Esophagus muscularis mucosa (tissue), 4 donors: ENCODE measurements at places on chromosomes 3 and 15. TPM values are rescaled to one million over a fixed set of nuclear protein-coding genes. Genes with fewer than 3 reads are reported as not detected.

SEMA3F gene
- 11.9 TPM for total RNA-seq

RPL39L gene
- total RNA-seq, result 3.6 TPM

B3GNT5 gene
- 6.0 TPM for total RNA-seq

PDE8A gene
- 31.8 TPM for total RNA-seq

DNA sequence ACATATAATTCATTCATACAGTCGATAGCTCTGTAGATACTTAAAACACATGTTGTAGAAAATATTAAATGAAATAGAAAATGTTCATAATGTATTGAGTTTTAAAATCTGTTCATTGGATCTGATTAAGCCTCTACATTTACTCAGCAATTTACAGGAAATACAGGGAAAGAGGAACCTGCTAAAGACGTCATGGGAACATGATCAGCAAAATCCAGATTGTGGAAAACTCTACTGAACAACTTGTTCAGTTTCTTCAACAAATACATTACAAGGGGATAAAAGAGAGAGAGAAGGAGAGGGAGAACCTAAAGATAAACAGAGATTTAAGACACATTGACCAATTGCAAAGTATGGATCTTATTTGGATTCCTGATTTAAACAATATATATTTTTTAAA, 46.7 kb downstream of the KLHL6 start:
- DNase-seq, result no peak

DNA sequence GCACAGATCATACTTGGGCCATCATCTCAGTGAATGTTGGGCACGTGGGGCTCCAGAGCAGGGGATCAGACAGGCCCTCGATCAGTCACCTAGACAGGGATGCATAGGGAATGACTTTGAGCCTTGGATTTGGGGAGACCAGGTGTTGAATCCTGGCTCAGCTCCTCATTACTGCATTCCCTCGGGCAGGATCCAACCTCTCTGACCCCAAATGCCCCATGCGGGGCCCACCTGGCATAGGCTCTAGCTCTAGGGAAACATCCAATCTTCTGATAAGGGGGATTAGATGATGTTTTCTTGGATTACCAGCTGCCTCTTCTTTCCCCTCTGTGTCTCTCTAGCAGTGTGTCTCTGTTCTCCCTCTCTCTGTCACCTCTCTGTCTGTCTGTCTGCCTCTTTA, 22.7 kb downstream of the LOXL1 start:
- no peak for DNase-seq

- no peak for DNase-seq
Measured at GRCh38 chr3:127389913-127390312, 102.1 kb upstream of the PRR20G start.

GRCh38 chr15:90907838-90908507, 4.9 kb downstream of the MAN2A2 start:
- no peak for DNase-seq

DNA sequence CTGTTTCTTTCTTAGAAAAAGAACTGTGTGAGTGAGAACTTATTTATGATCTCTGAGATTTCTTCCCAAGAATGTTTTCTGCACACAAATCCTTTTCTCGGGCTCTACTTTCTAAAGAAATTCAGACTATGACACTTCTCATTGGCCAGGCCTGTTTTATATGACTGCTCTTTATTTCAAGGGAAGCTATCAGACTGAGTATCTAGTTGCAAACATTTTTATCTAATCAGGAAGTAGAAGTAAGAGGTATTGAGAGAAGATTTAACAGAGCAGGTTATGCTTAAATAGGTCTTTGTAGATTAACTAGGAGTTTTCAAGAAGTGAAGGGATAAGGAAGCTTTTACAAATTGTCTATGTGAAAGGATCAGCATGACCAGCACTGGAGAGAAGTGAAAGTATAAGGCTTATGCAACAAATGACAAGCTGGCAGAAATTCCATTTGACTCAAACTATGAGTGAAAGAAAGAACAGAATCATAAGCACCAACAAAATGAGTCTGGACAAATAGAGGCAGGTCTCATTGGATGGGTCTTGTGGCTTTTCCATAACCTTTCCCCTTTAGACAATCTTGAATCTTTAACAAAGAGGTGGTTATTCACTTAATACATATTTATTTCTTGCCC, 71.9 kb upstream of the CHL1 start:
- DNase-seq, result no peak

GRCh38 chr3:186133980-186134379, 25.1 kb upstream of the ETV5 start:
- no peak for DNase-seq
